Stimulated activated CD4-positive, alpha-beta T cell treated with anti-CD3 and anti-CD28 coated beads, Interleukin-2, amount 100 ng/mL, for 24 hours (primary cell): ENCODE measurements at places on chromosomes 7 and 10.

- no peak for DNase-seq
These were observed 112.7 kb downstream of the REEP3 start for GRCh38 chr10:63633677-63634487.

- DNase-seq = no peak
These were observed 7.2 kb downstream of the ALKBH4 start for GRCh38 chr7:102457352-102457924.

- DNase-seq = no peak
These were observed 270.9 kb downstream of the RELN start for GRCh38 chr7:103718482-103719061.

DNA sequence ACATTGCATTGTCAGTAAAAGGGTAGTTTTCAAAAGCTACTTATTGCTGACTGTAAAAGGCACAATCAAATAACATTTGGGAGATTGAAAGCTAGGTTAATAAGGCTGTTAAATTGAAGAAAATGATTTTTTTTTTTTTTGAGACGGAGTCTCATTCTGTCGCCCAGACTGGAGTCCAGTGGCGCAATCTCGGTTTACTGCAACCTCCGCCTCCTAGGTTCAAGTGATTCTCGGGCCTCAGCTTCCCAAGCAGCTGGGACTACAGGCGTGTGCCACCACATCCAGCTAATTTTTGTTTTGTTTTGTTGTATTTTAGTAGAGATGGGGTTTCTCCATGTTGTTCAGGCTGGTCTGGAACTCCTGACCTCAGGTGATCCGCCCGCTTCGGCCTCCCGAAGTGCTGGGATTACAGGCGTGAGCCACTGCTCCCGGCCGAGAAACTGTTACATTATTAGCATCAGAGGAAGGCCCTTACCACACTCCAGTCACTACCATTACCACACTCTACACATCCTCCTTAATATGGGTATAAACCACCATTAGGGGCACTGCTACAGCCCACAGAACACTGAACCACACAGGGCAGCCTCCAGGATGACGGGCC is 1.0 kb downstream of the CYP51A1 start:
- DNase-seq = no peak

- DNase-seq = no peak
These were observed 15.9 kb downstream of the CPA5 start for GRCh38 chr7:130360518-130360917.

GRCh38 chr10:84991301-84991700 is 662.9 kb downstream of the CCSER2 start:
- no peak for DNase-seq

DNA sequence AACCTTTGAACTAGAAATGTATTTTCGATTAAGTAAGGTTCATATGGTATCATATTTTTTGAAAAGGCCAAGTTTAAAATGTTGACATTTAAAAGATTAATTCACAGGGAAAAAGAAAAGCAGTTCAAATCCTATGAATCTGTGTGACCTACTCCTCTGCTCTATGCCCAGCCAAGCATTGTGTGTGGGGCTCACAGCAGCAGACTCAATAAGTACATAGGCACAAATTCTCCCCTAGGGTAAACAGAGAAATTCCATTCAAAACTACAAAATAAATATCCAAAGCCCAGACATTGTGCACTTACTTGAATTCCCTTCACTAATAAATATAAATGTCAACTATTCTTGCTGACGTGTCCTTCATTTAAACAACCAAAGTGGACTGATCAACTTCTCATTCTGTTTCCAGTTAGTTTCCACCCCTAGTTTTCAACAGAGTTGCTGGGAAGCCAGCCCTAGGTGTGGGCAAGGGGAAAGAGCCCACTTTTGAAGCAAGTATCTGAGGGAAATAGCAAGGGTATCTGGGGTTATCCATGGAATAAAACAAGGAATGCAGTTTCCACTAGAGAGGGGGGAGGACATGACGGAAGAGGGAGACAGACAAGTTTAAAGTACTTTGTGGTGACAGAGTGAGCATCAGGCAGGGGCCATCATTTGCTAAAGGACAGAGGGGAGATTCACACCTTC is 533.3 kb downstream of the SORCS1 start:
- DNase-seq = no peak

GRCh38 chr7:100166317-100166940 is 2.0 kb downstream of the GAL3ST4 start:
- no peak for DNase-seq

DNA sequence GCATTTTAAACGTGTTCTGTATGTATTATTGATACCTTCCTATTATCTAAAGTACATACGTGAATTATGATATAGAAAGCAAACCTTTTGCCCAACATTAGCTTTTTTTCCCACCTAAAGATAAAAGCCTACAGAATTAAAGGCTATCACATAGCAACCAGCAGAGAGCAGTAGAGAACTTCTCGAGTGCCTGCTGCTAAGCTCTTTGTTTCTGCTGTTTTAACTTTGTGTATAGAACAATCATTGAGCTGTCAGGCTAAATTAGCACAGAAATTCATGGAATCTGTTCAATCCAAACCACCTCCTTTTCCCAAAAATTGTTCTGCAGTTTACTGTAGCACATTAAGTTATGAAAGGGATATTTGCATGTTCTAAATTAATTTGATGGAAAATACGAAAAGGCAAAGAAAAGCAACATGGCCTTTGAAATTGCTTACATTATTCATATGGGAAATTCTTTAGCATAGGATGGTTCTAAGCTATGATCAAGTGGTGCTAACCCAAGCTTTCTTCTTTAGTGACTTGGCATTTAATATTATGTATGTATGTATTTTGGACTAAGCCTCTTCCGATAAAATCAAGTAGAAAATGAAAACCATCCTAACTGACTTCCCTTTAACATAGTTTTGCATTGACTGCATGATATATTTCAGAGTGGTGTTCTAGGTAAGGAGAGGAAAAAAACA is 1288.5 kb downstream of the GATA3 start:
- DNase-seq = no peak

GRCh38 chr7:120278773-120279172 is 5.8 kb downstream of the KCND2 start:
- DNase-seq = no peak
